ENCODE measurements at places on chromosomes 2 and 18.

DNA sequence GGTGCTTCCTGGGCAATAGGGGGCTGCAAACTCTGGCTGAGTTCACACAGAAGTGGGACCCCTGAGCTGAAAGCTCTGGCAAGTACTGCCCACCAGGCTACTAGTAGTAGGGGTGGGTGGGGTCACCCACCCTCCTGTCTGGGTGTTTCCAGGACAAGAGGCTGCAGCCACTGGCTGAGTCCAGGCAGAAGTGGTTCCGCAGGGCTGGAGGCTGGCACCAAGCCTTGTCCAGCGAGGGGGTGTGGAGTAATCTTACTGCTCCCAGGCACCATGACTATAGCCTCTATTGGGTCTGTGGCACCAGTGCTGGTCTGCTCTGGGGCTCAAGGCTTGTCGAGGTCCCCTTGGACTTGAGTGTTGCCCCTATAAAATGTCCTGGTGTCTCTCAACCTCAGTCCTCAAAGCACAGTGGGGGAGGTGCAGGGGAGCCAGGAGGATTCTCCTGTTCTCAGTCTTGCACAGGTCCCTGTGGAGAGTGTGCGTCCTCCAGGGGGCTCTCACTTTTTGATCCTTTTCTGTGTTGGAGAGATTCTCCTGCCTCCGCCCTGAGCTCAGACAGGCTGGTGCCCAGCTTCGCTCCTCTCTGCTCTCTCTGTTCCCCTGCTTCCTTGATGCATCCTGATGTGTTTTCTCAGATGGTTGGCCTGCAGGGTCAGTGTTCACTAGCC, 48.1 kb downstream of the NUP35 start:
- DNase-seq, result no peak

GRCh38 chr2:95166065-95166763, 605 bp downstream of the ZNF2 start:
- no peak for DNase-seq

DNA sequence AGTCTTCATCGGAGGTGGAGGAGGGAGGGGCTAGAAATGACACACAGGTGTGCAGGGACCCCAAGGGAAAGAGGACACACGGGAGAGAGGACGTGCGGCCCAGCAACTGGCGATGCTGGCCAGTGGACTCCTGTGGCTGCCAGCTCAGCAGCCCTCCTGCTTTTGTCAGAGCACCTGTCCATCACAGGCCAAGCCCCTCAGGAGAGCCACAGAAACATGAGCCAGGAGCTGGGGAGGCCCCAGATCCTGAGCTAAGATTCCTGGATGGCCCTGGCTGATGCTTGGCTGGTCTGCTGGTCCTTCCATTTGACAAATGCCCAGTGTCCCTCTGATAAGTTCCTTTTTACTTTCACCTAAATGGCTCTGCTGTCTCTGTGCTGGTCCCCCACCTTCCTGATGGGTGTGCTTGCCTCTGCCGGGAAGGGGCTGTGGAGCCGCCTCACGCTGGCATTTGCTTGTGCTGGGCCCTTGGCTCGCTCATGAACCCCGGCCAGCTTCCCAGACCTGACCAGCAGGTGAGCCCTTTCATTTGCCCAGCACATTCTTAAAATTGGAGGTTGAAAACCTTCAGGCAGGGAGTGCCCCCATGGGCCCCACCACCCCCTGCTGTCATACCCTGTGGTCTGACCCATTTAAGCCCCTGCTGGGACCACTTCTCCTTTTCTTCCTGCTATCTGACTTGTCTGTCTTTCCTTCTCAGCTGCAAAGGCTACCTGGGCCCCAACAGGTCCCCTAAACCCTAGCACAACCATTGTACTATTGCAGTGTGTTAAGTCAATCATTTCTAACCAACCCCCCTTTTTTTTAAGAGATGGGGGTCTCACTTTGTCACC, 37.3 kb downstream of the CYP27C1 start:
- DNase-seq, result no peak

- DNase-seq, result no peak
These were observed 84.7 kb downstream of the TGFA start for GRCh38 chr2:70468878-70469277.

DNA sequence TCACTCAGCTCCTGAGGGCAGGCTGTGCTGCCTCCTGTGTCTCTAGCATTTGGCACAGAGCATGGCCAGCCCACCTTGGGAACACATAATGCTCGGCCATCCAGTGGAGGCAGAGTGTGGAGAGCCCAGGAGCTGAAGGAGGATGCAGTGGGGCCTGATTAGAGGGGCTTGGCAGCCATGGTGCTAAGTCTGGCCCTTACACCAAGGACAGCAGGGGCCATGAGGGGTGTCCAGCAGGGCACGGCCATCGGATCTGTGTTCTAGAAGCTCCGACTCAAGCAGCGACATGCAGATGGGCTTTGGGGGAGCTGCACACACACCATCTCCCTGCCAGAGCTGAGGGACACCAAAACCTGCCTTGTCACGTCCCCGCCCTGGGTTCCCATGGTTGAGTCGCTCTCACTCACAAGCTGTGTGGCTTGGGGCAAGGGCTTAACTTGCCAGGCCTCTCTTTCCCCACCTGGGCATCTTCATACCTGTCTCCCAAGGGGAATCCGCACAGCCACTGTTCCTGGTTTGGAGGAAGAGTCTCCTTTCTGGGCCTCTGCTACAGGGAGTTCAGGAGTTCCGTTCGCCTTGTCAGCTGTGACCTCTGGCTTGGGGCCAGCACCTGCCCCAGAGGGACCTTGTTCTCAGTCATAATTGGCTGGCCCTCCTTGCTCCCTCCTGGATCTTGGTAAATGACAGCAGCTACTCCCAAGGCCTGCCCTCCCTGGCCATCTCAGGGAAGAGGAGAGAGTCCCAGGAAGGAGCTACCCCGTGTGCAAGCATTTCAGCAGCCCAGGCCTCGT, 1.3 kb upstream of the TOGARAM2 start:
- DNase-seq, result peak; percentile 48

- peak; percentile 49 for DNase-seq
These were observed 1.6 kb downstream of the ASXL3 start for GRCh38 chr18:33579349-33580215.

DNA sequence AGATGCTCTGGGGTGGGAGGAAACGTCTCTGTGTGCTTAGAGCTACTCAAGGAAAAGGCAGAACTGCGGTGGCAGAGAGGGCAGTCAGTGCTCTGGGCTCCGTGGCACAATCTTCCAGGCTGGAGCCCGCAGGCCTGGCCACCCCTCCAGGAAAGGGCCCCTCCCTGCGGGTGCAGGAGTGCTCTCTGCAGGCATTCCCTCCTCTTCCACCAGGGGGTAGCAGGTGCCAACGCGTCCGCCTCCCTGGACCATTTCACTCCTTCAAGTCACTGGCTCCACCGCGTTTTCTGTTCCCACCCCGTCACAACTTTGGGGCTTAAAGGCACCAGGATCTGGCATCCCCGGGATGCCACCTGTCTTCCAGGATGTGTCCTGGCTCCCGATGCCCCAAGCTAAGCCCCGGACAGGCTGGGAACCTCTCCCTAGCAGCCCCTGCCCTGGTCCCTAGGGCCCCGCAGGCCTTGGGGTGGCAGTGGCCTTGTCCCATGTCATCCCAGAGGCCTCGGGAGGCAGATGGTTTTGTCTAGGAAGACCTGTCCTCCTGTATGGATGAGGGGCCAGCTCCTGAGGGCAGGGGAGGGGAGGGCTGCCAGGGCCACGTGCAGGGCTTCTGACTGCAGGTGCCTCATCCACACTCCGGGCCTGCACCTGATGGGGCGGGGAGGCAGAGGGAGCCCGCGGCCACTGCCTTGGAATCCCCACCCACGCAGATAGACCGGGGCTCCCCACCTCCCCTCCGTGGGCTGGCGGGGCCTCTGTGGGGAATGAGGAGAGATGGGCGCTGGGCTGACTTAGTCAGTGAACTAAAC, 26.4 kb downstream of the KCNIP3 start:
- no peak for DNase-seq

GRCh38 chr2:235595422-235596010, 101.7 kb downstream of the AGAP1 start:
- DNase-seq, result peak; percentile 90

Measured in tongue (tissue), 3 donors.